ENCODE measurements at places on chromosomes 16 and 17.

- no peak for DNase-seq
Measured at GRCh38 chr16:50767197-50767596, 25.3 kb downstream of the CYLD start.

GRCh38 chr17:737561-738113 lies 5.2 kb downstream of the TLCD3A start:
- DNase-seq, result peak; percentile 66

GRCh38 chr17:40461732-40462342 lies 18.6 kb downstream of the IGFBP4 start:
- no peak for DNase-seq

GRCh38 chr17:17790637-17791464 lies 45.9 kb downstream of the SREBF1 start:
- DNase-seq, result no peak

DNA sequence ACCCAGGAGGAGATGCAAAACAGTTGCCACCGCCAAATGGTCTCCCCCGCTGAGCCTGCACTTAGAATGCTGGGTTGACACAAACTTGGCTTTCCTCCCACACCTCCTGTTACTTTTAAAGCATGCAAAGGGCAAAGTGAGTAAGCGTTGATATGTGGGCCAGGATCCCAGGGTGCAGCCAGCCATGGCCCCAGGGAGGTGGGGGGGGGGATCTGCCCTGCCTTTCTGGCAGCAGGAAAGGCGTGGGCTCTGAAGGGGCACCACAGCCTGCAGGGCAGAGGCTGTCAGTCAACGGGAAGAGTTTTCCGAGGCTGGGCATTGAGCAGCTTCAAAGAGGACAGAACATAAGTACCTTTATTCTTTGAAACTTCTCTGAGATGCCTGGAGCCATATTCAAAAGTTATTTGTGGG lies 142.3 kb downstream of the ABCC12 start:
- DNase-seq, result peak; percentile 87

DNA sequence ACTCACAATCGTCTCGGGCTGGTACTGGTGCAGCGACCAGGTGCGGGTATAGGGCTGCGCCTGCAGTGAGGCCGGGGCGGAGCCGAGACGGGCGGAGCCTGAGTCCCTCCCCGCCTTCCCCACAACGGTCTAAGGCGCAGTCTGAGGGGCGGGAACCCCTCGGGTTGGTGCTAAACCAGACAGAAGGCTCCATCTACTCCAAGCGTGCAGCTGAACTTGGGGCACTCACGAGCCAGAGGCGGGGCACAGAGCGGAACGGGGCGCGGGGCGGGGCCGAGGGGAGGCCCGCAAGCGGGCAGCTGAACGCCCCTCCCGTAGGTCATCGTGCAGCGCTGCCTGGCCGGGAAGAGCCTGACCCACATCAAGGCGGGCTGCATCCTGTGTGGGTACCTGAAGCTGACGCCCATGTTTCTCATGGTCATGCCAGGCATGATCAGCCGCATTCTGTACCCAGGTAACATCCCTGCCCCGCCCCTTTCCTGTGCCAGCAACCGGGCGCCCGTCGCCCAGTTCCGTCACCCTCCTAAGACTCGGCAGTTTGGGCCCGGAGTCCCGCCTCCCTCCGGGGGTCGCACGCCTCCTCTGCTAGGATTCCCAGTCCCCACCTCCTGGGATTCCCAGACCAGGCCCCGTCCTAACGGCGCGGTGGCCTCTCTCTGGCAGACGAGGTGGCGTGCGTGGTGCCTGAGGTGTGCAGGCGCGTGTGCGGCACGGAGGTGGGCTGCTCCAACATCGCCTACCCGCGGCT lies 5.0 kb downstream of the SLC5A2 start:
- peak; percentile 72 for DNase-seq

DNA sequence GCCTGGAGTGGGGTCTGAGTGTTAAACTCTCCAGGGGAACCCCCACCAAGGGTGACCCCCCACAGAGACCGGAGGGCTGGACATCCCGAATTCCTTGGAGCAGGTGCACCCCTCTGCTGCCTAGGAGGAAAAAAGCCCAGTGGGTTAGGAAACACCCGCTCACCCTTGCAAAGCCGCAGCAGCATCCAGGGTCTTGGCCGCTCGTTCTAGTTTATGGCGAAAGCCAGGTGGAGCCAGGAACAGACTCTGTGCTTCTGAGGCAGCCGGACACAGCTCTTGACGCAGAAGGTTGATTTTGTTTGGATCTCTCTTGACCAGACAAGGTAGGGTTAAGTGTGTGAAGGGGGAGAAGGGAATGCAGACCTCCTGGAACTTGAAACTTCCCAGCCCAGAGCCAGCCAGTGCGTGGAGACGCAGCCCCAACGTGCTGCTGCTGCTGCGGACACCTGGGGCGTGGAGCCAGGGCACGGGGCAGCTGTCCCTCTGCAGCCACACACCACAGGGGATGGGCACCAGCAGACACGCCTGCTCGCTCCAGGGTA lies 154.5 kb downstream of the LAT start:
- no peak for DNase-seq

GRCh38 chr16:89033304-89033703 lies 56.3 kb upstream of the CBFA2T3 start:
- DNase-seq, result no peak

DNA sequence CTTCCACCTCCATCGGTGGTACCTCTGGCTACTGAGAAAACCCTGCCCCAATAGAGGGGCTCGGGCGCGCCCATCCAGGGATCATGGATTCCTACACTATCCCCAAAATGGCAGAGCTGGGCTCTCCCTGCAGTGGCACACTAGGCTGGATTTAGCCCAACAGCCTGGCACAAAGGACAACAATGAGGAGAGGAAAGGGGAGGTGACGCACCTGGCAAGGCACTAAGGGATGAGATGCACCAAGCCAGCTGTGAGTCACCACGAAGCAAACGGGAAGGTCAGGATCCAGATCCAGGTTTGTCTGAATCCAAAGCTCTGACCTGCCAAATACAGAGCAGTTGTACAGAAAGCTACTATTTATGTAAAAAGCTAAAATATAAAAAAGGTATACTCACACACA lies 18.1 kb downstream of the UBE2O start:
- DNase-seq, result peak; percentile 60

- peak; percentile 48 for DNase-seq
Measured at GRCh38 chr16:57045694-57046381, 46.5 kb upstream of the CPNE2 start.

DNA sequence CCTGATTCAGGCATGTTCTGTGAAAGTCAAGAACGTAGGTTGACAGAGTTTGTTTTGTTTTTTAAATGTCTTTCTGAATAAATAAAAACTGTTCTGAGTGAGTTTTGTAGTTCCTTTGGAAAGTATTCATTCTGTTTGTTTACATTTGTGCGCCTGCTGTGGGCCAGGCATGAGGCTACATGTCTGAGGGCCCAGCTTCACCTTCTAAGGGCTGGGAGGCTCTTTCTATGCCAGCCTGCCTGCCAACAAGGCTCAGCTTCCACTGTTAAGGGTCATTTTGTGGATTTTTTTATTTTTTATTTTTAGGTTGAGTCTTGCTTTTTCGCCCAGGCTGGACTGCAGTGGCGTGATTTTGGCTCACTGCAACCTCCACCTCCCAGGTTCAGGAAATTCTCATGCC lies 6.1 kb downstream of the WWOX start:
- DNase-seq, result peak; percentile 68

DNA sequence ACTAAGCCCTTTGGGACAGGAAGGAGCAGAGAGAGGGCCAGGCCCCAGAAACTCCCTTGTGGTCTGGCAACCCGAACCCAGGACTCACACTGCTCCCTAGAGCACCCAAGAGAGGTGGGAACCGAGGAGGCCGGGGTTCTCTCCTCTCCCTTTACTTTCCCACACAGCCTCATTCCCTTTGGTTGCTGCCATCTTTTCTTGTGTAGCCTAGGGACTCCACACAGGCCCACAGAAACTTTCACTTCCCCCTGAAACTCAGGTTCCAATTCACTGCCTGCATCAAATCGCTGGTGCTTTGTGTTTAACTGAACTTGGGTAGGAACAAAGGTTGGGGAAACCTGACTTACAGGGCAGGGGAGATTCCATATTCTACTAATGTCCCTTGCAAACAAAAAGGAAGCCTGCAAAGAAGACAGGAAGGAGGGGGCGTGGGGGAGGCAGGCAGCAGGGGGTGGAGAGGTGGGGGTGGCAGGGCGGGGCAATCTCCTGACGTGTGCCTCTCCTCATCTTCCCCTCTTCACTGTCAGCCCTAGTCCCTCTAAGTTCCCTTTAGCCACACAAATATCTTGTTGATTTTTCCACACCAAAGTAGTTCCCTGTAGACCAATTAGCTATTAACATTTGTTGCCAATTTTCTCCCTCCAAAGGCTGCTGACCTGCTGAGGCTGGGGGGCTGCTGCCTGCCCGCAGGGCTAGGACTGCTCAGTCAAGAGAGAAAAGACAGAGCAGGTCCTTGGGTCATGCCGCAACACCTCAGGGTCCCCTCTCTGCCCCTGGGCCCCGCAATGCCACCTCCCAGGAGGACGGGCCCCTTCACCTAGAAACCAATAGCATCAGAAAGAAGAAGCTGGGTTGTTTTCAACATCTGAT lies 8.0 kb downstream of the ST3GAL2 start:
- DNase-seq, result peak; percentile 30

GRCh38 chr17:71237903-71238538 lies 882.8 kb upstream of the SOX9 start:
- peak; percentile 67 for DNase-seq

DNA sequence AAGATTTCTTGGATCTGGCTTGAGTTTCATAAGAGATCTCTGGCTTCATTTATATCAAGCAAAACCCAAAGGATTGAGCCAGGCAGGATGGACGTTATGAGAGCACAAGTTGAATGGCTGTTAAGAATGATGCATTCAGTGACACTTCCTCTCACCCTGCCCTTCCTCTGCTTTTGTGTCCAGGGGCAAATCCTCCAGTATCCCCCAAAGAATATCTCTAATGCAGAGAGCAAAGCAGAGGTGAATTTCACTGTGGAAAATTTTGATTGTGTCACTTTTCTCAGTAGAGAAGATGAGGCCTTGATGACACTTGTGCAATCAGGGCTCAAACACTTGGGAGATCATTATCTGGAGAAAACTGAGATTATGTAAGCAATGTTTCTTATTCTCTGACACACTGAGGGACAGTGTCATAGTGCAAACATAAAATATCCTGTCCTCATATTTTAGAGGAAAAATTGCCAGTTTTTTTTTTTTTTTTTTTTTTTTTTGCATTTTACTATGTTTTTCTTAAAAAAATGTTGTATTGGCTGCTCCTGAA lies 25.3 kb downstream of the MARCHF10 start:
- no peak for DNase-seq

- DNase-seq, result no peak
Measured at GRCh38 chr17:82559566-82560251, 40.2 kb downstream of the FOXK2 start.

DNA sequence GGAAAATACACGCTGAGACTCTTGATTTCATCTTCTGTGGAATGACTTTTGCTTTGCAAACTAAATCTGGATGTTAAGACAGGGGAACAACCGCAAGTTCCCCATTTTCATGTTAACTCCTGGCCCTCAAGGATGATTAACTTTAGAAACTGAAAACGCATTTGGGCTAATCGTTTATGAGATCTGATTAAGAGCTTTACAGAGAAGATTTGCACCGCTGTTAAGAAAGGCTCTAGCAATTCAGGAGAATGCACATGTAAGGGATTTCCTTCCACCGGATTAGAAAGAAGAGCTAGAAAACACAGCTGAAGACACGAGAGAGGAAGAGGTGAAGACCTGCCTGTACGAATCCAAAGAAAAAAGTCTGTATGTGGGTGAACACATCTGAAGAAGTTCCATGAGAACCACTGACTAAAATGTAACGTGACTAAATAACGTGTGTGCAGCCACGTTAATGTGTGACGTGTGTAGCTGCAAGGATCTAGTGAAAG lies 106.4 kb downstream of the YPEL2 start:
- DNase-seq, result no peak

- DNase-seq, result peak; percentile 60
Measured at GRCh38 chr17:82031885-82032627, 578 bp downstream of the RAC3 start.

GRCh38 chr17:31820691-31821435 lies 38.2 kb downstream of the COPRS start:
- peak; percentile 24 for DNase-seq

GRCh38 chr17:34306466-34306865 lies 12.8 kb upstream of the CCL8 start:
- peak; percentile 41 for DNase-seq

GRCh38 chr16:74071996-74072535 lies 224.5 kb upstream of the PSMD7 start:
- peak; percentile 1 for DNase-seq

GRCh38 chr16:49918257-49918656 lies 62.3 kb upstream of the ZNF423 start:
- no peak for DNase-seq

DNA sequence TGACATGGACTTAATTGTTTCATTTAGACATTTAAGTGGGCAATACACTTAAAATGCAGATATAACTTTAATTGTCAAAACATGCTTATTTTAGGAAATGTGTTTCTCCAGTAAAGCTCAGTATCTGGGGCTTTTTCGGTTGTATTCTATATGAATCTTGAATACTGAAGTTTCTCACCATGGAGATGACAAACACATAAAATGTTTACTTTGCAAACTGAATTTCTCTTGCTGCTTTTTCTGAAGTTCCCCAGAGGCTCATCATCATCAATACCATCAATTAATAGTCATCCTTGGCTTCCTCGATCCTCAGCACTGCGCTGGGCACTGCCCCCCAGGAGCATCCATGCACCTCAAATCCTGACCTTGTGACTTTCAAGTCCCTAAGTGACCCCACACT lies 227.3 kb downstream of the WWOX start:
- DNase-seq, result no peak

All from epithelial cell of esophagus (primary cell).